ENCODE measurements at places on chromosomes 12 and 14.

- DNase-seq = no peak
Measured at GRCh38 chr12:91717804-91718203, 427.8 kb downstream of the BTG1 start.

- DNase-seq = no peak
Measured at GRCh38 chr14:72479461-72479931, 414.4 kb downstream of the DPF3 start.

DNA sequence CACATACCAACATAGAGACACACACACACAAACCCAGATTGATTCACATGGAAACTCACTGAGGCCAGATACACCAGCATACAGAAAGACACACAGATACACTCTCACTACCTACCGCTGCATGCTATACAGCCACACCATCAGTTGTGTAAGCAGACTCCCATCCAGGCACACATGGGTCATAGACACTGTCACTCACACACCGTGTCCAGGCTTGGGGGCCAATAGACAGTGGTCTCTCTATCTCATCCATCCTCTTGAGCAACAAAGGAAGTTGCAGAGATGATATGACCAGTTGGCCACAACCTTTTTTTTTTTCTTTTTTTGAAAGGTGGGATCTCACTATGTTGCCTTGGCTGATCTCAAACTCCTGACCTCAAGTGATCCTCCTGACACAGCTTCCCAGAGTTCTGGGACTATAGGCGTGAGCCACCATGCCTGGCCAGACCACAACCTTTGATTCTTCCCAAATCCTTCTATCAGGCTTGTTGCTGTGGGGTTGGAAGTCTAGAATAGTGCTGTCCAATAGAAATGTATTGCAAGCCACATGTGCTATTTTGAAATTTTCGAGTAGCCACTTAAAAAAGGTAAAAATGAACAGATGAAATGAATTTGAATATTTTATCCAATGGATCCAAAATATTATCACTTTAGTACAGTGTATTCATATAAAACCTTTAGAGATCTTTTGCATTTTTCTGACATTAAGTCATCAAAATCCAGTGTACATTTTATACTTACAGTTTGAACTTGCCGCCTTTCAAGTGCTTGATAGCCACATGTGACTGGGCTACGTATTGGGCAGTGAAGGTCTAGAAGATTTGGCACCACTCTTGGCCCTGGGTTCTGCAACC lies 7.4 kb downstream of the LRP1-AS start:
- DNase-seq = no peak

DNA sequence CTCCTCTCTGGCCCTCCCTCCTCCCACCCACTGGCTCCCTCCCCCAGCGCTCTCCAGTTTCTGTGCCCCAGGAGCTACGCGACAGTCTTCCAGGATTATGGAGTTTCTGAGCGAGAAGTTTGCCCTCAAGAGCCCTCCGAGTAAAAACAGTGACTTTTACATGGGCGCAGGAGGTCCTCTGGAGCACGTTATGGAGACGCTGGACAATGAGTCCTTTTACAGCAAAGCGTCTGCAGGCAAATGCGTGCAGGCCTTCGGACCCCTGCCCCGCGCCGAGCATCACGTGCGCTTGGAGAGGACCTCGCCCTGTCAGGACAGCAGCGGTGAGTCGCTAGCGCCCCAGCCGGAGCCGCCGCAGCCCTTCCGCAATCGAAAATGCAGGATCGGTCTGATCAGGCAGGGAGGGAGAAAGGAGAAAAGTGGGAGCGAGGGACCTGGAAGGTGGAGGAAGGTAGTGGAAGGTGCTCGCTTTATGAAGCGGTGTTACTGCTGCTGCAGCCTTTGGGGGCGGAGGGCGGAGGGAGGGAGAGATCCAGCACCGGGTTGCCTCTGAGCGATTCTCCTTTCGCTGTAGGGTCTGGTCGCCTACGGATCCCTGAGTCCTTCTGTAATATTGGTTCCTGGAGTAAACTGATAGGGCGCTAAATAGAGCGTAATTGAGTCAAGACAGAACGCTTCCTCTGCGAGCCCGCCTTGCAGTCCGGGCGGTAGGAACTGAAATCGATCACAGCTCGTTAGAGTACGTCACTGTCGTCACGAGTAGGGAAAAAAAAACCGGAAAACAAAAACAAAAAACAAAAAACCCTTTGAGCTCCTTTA lies at the start of gene ALX1:
TSS of gene ALX1 (plus strand) at position 56 of the 819 bp plus-strand sequence. CDS start at position 98, 42 bp downstream.
- no peak for DNase-seq

GRCh38 chr12:5000658-5001385 lies 42.9 kb upstream of the KCNA5 start:
- no peak for DNase-seq

- no peak for DNase-seq
Measured at GRCh38 chr14:55249423-55249822, 21.8 kb upstream of the FBXO34 start.

DNA sequence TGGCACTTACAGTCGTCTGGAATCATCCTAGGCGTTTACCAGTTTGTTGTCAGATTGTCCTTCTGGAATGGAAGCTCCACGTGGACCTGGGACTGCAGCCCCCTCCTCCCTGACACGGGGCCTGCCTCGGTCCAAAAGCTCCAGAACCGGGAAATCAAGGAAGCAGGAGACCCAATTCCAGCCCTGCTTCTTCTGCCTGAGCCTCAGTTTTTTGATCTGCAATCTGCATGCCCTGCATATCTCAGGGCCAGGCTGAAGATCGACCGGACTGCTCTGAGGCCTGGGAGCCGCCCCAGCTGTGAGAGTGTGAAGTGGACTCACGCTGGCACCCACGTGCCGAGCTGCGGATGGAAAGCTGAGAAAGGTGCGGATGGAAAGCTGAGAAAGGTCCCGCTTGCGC lies 98.6 kb downstream of the SETD3 start:
- DNase-seq = no peak

DNA sequence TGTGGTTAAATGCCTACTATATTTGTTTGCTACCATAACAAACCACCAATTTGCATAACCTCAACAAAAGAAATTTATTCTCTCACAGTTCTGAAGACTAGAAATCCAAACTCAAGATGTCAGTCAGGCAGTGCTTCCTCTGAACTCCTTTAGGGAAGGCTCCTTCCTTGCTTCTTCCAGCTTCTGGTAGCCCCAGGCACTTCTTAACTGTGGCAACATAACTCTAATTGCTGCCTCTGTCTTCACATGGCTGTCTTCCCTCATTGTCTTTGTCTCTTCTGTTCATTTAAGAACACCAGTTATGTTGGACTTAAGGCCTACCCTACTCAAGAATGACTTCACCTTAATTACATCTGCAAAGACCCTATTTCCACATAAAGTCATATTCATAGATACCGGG lies 206.9 kb downstream of the SYT1 start:
- no peak for DNase-seq

- no peak for DNase-seq
Measured at GRCh38 chr14:97262336-97262735, 465.2 kb downstream of the VRK1 start.

- DNase-seq = peak; percentile 49
Measured at GRCh38 chr14:73764406-73765280, 50.5 kb upstream of the PNMA1 start.

DNA sequence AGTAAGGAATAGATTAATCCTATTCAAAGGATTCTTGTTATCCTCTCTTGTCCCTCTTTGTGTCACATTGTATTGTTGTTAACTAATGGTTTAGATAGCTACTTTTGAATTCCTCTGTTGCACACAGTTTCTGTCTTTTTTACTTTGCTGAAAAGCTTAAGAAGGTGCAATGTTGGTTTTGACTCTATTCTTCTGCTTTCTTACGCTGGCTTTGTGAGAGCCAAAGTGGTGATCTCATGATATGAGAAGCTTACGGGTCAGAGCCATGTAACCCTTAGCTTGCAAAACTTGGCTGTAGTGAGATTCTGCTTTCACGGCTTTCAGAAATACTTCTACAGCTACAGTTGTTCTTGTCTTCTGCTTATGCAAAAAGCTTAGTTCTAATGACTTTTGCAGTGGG lies 239.7 kb downstream of the TRHDE start:
- DNase-seq = no peak

GRCh38 chr14:61925732-61926435 lies 163.7 kb downstream of the SNAPC1 start:
- DNase-seq = no peak

GRCh38 chr12:108371801-108372344 lies 32.8 kb upstream of the CMKLR1 start:
- no peak for DNase-seq

GRCh38 chr12:26633591-26634210 lies 199.3 kb downstream of the ITPR2 start:
- no peak for DNase-seq

DNA sequence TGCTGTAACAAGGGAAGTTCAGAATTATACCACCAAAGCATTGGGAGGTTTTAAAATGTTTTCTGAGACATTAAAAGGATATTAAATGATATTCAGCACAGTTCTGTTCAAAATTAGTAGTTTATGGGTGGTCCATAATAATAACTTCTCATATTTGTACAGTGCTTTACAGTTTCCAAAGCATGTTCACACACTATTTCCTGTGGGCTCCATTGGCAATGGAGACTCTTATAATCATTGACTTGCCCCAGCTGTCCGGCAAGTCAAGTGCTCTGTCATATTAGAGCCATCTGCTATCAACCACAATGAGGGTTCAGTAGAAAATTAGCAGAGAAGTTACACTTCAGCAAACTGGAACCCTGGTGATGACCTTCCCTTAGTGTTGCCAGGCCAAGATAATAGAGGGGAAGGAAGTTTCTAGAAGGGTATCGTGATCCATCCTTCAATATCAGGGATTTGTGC lies 526.6 kb upstream of the CCDC196 start:
- DNase-seq = no peak

DNA sequence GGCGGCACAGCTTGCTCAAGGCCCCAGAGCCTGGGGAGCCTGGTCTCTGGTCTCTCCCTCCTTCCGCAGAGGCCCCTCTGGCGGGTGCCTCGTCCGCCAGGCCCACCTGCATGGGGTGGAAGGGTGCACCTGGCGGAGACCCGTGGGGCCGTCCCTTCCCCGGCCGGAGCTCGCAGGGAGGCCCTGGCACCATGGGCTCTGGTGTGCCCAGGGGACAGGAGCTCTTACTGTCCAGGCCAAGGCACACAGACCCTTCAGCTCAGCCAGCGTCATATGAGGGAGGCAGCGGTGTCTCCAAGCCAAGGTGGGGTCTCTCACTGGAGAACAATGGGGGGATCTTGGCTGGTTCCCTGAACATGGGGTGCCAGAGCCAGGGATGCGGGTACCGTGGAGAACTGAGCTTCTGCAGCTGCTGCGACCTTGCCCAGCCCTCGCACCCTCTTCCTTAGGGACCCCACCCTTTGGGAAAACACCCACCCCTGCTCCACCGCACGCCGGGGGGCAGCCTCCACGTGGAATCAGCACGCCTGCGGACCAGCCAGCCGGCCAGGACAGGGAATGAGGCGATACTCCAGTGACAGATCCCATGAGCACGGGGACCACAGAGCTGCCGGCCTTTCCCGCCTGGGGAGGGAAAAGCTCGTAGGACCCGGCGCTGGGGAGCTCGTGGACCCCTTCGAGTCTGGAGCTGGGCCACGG lies 25.7 kb upstream of the GALNT9 start:
- DNase-seq = no peak

DNA sequence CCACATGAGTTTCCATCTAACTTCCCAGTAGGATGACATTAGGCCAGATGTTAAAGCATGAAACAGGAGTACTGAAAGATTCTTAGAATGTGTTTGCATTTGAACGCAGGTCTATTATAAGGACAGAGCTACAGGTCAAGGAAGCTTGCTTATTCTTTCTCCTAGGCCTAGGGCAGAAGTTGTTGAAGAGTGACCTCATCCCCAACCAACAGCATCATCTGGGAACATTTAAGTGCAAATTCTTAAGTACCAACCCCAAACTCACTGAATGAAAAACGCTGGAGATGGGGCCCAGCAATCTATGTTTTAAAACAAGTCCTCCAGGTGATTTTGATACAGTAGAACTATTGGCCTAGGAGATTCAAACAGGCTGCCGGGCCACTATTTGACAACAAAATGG lies 52.4 kb downstream of the PAPLN start:
- DNase-seq = no peak

DNA sequence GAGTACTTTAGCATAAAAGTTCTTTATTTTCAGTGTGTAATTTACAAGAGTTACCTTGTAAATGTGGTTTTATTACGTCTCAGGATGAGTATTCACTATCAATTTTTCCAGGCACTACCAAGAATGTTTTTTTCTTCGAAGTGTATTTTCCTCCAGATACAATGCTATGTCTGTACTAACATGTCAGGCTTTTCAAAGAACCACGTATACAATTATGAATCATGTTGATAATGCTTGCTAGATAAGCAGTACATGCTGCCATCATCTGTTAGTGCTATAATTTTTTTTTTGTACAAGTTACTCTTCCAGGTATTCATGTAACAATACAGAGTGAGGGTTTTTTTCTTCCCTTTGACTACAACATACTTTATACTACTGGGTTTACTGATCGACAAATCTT lies 5.6 kb upstream of the KANSL2 start:
- DNase-seq = no peak

GRCh38 chr12:109264943-109265650 lies 44.0 kb downstream of the FOXN4 start:
- DNase-seq = no peak

GRCh38 chr14:85442996-85443395 lies 86.9 kb upstream of the FLRT2 start:
- no peak for DNase-seq

DNA sequence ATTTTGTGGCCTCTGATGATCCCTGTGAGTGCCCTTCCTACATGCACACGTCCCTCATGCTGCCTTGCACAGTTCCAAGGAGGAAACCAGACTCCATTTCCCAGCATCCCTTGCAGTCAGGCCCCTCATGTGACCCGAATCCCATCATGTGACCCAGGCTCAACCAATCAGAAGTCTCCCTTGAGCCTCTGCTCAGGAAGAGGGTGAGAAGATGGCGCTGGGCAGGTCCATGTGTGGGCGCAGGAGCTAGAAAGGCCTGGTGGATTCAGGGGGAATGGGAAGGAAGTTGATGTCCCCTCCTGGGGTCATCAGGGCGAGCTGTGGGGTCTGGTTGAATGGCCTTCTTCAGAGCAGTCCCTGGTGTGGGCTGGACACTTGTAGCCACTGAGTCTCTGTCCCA lies 240.5 kb downstream of the ADGRD1 start:
- DNase-seq = no peak

DNA sequence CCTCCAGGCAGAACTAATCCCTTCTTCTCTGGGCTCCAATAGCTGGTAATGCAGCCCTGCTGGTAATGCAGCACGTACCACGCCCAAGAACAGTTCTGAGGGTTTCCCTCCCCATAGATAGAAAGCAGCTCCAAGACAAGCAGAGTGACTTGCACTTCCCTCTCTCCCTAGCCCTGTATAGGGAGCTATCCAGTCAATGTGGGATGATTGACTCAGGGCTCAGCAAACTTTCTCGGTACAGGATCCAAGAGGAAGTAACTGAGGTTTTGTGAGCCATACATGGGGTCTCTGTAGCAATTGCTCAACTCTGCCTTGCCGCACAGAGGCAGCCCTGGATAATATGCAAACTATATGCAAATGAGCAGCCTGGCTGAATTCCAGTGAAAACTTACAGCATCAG lies 15.5 kb upstream of the FKBP4 start:
- no peak for DNase-seq
